Inflammatory macrophage (primary cell): ENCODE measurements at places on chromosomes 7 and 10.

DNA sequence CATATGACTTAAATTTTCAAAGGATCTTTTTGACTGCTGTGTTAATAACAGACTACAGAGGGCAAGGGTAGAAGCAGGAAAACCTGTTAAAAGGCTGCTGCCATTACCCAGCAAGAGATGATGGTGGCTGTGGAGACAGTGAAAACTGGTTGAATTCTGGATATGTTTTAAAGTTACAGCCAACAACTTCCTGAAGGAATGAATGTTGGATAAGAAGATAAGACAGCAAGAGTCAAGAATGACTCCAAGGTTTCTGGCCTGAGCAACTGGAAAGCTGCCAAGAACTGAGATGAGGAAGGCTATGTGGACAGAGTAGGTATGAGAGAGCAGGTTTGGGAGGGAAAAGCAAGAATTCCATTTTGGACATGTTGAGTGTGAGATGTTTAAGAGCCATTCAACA lies 19.1 kb downstream of the CNOT4 start:
- no peak for DNase-seq

DNA sequence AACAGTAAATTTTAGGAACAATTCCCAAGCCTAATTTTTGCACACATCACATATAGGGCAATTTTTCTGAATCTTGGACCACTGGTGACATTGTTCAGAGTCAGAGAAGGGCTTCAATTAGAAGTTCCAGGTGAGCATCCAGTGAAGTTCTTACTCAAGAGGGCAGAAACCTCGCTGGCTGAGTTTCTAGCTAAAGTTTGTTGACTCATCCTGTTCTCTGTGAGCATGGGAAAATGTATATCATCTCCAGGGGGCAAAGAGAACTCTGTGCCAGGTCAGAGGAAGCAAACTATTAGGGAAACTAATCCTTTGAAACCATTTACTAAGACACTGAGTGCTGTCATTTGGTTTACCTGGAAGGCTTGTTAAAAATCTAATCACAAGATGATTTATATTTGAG lies 695.6 kb upstream of the IGFBP3 start:
- DNase-seq = no peak

GRCh38 chr10:96244354-96244753 lies 27.0 kb downstream of the BLNK start:
- DNase-seq = no peak

- DNase-seq = no peak
Observed at GRCh38 chr7:94423863-94424735, 29.4 kb downstream of the COL1A2 start.
